ENCODE measurements at places on chromosomes 3 and 15.

DNA sequence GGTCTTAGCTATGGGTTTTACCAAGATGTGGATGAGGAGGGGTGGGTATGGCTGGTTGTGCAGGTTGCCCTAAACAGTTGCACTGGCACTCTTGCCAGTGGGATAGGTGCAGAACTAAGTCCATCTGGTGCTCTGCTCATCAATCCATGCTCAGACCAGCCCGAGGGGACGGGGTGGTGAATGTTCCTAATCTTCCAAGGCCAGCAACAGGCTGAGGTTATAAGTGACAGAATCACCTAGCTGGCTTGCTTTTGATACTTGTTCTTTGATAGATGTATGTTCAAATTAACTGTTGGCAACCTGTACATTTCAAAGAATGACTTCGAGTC, 53.5 kb upstream of the CCR2 start:
- no peak for DNase-seq

DNA sequence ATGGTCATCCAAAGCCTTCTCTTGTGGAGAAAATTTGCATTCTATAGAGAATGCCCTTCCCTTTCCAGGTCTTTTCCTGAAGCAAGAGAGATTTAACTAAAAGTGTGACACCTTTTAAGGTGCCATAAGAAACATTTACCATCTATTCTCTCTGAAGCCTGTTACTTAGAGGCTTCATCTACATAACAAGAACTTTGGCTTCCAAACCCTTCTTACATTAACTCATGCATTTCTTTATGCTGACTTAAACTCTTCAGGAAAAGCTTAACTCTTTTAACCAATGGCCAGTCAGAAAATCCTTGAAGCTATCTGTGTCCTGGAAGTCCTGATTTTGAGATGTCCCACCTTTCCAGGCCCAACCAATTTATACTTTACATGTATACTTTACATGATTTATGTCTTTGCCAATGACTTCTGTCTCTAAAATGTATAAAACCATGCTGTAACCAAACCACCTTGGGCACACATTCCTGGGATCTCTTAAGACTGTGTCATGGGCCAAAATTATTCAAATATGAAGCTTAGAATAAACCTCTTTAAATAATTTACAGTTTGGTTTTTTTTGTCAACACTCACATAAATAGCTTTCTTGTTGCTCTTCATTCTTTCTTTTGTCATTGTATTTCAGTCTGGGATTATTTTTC, 472.6 kb upstream of the NECTIN3 start:
- DNase-seq, result no peak

DNA sequence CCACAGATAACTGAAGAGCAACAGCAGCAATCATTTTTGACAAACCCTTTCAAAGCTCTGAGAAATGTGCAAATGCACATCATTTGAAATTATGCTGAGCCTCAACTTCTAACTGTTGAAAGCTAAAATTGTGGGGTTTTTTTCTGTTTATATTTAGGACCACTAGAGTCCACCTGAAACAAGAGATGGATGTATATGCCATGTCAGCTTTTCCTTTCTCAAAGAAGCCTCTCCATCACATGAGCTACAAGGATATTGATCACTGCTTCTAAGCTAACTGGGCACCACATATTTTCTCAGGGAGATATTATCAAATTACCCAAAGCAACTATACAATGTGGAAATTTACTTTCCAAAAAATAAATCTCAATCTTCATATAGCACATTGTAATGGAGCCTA, 498.6 kb upstream of the ZNF385D start:
- no peak for DNase-seq

GRCh38 chr3:154904328-154904727, 175.8 kb upstream of the MME start:
- peak; percentile 45 for DNase-seq

GRCh38 chr3:88003115-88003755, 55.6 kb downstream of the CGGBP1 start:
- DNase-seq, result peak; percentile 78

DNA sequence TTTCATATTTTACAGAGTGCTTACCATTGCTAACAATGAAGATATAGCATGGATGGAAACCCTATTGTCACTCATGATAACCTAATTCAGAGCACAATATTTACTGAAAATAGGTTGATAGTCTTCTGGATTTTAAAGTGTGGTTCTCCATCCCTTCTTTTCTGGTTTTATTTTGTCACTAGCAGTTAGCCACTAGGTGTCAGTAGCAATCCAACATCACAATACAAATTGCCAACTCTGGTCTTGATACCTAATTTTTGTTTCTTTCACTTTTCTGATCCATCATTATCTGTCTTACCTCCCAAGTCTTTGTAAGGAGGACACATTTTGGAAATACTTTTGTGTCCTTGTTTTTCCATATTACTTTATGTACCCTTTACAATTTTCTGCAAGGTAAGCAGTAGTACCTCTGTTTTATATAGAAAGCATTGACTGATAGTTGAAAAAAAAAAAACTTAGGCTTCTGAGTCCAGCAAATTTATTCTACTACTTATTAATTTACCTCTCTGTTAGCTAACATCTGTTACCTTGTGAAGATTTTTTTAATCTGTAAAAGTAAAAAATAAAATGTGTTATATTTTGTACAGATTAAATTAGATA, 28.3 kb upstream of the CRYBG3 start:
- peak; percentile 74 for DNase-seq

DNA sequence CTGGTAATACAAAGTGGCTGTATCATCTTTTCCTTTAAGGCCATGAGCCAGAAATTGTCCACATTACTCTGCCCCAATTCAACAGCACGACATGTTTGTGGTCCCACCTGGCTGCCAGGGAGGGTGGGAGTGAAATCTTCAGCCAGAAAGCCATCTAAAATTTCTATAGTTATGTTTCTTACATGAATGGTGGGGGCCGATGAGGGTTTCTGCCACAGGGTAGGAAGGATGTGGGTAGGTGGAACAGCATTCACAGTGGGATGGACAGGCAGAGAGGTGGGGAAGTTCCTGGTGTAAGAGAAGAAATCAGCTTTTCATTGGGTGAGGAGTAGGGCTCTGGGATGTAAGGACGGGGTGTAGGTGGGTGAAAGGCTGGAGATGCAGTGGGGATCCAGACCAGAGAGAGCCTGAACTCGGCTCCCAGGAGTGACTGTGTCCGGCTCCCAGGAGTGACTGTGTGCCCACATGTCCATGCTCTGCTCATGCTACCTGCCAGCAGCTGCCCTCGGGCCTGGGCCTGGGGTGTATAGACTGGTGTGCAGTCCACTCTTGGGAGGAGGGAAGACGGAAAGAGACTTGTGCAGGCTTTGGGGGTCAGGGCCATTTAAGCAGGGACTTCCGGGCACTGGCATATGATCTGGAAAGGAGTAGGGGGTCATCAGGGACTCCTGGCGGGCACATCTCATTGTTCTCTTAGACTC, 3.8 kb upstream of the FBLN2 start:
- no peak for DNase-seq

DNA sequence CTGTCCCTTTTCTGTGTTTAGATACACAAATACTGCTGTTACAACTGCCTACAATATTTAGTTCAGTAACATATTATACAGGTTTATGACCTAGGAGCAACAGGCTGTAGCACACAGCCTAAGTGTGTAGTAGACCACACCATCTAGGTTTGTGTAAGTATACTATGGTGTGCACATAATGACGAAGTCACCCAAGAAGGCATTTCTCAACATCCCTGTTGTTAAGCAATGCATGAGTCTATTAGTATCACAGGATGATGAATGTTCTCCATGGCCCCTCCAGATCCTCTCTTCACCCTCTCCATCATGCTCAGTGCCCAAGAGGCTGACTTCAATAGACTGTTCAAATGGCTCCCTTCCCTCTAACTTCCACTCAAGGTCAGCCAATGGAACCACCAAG, 14.6 kb upstream of the SEC62 start:
- no peak for DNase-seq

GRCh38 chr3:34012102-34012461, 213.7 kb downstream of the PDCD6IP start:
- DNase-seq, result no peak

DNA sequence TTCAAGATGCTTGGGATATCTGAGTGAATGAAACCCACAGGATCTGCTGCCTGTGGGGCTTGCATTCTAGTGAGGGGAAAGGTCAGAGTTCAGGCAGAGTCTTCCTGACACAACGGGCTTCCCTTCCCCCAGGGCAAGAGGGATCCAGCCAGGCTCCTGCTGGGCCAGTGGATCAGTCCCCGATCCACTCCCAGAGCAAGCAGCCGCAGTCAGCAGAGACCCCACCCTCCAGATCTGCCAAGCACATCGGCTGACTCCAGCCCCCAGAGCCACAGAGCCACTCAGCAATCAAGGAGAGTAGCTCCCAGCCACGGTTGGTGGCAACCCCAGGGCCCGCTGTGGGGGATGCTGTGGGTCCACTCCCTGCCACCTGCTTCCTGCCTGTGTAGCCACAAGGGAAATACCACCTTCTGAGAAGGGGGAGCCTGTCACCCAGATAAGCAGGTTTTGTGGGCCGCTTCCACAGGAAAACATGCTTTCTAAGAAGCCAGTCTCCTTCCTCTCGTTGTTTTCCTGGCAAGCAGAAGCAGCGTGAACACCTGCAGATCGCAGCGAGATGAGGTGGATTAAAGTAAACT, 44.9 kb downstream of the CPN2 start:
- no peak for DNase-seq

- no peak for DNase-seq
These were observed 16.5 kb downstream of the PODXL2 start for GRCh38 chr3:127645371-127646015.

GRCh38 chr3:5861151-5861550, 673.6 kb downstream of the EDEM1 start:
- no peak for DNase-seq

DNA sequence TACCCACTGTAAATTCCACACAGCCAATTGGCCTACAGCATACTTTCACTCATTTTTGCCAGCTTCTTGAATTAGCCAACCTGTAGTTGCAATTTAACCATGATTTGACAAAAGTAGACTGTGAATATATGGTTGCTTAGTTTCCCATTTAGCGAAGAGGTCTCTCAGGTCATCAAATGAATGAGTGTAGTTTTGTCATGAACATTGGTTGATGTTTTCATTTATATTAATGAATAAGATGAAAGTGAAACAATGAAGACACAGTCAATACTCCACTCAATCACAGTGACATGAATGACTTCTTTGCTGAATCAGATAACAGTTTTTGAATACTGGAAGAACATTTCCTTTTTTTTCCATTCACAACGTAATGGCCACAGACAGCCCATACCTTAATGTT, 15.3 kb upstream of the FAM3D start:
- no peak for DNase-seq

GRCh38 chr3:131518680-131519079, 15.9 kb upstream of the MRPL3 start:
- no peak for DNase-seq

DNA sequence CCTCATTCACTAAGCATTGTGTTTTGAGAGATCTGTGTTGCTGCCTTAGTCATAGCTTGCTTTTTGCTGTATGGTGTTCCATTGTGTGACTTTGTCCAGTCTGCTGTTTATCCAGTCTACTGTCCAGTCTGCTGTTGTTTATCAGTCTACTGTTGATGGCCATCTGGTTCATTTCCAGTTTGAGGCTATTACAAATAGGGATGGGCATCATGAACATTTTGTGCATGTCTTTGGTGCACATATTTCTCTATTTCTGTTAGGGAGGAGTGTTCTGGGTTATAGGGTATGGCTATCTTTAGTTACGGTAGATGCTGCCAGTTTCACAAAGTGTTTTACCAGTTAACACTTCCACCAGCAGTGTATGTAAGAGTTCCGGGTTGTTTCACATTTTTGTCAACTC, 22.2 kb upstream of the CLEC3B start:
- DNase-seq, result no peak

GRCh38 chr3:98010194-98010882, 24.8 kb downstream of the GABRR3 start:
- no peak for DNase-seq

DNA sequence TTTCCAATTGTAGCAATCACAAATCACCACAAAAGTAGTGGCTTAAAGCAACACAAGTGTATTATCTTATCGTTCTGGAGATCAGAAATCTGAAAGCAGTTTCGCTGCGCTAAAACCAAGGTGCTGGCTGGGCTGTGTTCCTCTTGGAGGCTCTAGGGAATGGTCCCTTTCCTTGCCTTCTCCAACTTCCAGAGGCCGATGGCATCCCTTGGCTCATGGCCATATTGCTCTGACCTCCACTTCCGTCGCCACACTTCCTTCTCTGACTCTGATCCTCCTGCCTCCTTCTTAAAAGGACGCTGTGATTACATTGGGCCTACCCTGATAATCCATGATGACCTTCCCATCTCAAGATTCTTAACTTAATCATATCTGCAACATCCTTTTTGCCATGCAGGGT, 10.7 kb upstream of the PAQR5 start:
- no peak for DNase-seq

- DNase-seq, result no peak
These were observed 37.3 kb downstream of the DZIP1L start for GRCh38 chr3:138078096-138078495.

DNA sequence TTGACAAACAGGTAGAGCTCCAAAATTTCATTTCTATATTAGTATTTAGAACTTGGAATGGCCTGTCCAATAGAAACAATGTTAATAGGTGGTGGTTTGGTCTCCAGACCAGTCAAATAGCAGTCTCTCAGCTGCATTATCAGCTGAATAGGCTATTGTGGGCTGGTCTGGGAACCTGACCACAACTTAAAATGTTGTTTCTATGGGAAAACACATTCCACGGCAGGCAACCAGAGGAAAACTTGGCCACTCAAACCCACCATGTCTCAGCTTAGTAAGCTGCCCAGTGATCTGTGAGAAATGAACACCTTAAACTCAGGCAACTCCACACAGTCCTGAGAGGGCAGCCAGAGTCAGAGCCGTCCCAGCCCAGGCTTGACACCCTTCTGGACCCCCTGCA, 20.4 kb downstream of the FBN1 start:
- no peak for DNase-seq

DNA sequence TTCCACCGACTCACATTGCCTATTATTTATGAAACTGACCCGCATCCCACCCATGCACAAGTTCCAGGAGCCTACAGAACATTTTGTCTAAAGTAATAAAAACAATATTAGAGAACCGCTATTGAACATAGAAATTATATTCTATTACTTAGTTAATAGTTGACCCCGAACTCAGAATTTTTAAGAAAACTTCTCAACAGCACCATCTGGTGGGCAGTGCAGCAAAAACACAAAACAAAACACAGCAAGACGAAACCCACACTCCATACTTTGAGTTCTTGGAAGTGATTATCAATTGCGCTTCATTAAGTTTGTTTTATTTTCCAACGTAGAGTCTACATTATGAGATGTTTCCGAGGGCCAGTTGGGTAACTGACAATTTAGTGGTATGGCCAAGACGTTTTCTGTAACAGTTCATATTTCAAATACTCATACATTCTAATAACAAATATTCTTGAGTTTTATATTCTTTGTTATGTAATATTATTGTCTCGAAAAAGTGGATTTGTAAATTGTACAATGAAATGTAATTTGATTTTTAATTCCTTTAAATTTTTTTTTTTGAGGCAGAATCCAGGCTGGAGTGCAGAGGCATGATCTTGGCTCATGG, 24.0 kb upstream of the C3orf70 start:
- peak; percentile 67 for DNase-seq

Data from SK-MEL-5 (cell line).